ENCODE measurements at places on chromosomes 1 and 21. TPM values are rescaled to one million over a fixed set of nuclear protein-coding genes. Genes with fewer than 3 reads are reported as not detected.

DNA sequence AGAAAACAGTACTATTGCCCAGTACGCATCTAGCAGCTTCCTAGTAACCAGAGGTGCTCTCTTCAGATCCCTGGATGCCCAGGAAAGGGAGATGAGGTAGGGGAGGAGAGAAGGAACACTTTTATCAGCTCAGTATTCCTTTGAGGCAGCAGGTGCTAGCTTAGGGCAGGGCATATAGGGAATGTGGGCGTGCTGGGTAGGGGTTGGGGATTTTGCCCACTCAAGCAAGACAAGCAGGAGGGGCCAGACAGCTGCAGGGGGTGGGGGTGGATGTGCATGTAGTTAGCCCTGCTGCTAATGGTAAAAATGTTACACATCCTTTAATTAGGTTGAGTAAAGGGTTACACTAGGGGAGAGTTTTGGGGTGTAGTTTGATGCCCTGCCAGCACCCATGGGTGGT is 18.1 kb upstream of the AVPR1B start:
- DNase-seq, result no peak

GRCh38 chr1:33096363-33097005 is 15.5 kb downstream of the AZIN2 start:
- DNase-seq, result no peak

DNA sequence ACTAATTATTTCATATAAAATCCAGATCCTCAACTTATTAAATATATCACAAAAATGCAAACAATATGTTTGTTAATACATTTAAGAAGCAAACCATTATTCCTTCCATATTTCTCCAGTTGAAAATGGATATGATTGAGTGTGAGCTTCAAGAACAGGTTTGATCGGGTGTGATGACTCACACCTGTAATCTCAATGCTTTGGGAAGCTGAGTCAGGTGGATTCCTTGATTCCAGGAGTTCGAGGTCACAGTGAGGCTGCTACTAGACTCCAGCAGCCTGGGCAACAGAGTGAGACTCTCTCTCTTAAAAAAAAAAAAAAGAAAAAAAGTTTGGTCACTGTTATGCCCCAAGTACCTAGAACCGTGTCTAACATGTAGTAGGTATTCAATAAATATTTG is 42.9 kb upstream of the RRP15 start:
- DNase-seq, result no peak

CD53 gene
- total RNA-seq, result 8.2 TPM

GRCh38 chr1:45998020-45998617 is 134.3 kb downstream of the PIK3R3 start:
- no peak for DNase-seq

DNA sequence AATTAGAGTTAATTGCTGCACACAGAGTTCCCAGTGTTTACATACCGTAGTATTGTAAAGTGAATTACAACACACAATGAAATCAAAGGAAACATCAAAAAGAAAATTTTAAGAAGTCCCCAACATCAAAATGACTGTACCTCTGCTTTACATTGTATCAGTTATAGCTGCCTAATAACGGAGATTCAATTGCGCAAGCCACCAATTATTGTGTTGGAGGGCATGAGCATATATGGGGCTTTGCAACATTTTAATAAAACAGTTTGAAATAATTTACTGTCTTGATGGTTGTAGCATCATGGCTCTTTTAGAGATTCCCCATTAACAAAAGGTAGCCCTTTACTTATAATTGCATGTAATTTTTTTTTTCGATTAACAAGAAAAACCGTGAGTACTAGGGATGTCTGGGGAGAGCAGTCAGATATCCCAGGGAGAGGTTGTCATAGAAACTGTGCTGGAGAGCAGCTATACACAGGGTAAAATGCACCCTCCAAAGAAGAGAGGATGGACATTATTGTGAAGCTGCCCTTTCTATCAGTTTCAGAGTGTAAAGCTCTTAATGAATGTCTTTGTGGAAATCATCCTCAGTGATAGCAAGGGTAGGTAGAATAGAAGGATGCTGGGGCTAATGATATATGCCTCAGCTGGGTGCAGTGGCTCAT is 55.9 kb upstream of the BTG3 start:
- DNase-seq, result no peak

DNA sequence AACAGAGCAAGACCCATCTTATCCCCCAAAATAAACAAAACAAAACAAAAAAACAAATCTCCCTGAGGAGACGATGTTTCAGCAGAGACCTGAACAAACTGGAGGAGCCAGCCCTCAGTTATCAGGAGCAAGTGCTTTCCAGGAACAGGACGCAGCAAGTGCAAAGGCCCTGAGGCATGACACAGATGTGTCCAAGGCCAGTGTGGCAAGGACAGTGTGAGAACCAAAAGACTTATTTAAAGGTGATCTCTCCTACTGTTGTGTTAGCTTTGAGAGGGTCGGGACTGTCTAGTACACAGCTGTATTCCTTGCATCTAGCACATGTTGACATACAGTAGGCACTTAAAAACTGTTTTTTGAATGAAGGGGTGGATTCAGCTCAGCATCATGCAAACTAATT is 48.0 kb downstream of the FOXD2 start:
- no peak for DNase-seq

- peak; percentile 59 for DNase-seq
Measured at GRCh38 chr21:45147473-45148315, 73.3 kb downstream of the ADARB1 start.

GRCh38 chr1:183144752-183145151 is 41.3 kb upstream of the LAMC2 start:
- DNase-seq, result no peak
